ENCODE measurements at places on chromosomes 1 and 21.

GRCh38 chr1:191690931-191691330, 467.3 kb upstream of the RGS18 start:
- DNase-seq = no peak

GRCh38 chr1:236311040-236311439, 29.3 kb upstream of the ERO1B start:
- no peak for DNase-seq

GRCh38 chr1:81978945-81979344, 178.2 kb downstream of the ADGRL2 start:
- DNase-seq = no peak

DNA sequence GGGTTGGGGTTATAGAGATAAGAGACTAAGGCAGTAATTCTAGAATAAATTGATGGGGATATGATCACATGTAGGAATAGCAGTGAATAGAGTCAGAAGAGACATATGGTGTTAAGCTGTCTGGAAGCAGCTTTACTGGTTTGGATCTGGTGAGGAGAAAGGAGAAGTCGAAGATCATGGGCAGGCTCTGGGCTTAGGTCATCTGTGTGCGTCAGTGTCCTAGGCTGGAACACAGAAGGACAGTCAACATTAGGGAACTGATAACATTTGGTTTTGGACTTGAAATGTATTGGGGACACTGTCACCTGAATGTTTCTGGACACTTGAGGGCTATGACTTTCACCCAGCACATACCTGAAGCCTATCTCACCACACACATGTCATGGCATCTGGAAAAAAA, 13.9 kb upstream of the GRIK1 start:
- DNase-seq = no peak

DNA sequence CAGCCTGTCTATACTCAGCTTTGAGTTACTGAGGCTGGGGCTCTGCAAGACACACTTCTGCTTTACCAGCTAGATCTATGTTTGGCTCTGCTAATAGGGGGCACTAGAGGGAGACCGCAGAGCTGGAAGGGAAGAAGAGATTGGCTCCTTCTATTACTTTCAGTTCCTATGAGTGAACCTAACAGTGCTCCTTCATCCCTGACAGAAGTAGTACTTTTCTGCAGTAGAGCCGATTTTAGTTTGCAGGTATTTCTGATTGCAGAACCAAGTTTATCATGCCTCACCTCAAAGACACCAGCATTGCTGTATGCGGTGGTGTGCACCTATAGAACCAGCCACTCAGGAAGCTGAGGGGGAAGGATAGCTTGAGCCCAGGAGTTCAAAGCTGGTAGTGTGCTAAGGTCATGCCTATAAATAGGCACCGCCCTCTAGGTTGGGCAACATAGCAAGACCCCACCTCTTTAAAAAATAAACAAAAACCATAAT, 5.7 kb upstream of the ZDHHC18 start:
- DNase-seq = no peak

GRCh38 chr1:209307846-209308245, 275.7 kb upstream of the CAMK1G start:
- no peak for DNase-seq

GRCh38 chr1:234292011-234292410, 81.2 kb upstream of the COA6 start:
- DNase-seq = no peak

DNA sequence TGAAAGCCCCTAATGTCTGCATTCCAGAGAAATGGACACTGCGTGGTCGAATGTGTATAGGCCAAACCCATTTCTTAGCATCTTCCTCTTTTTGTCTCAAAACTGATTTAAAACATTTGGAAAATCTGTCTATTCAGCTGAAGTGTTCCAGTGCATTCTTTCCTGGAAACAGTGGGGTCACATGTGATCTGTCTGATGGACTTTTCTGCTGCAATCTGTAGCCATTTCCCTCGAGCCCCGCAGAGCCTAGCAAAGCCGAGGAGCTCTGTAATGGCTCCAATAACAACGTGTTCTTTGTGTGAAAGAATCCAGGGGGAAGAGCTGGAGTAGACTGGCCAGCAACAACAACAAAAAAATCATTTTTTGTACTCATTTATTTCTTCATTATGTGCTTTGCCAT, 329.3 kb downstream of the BARHL2 start:
- no peak for DNase-seq

DNA sequence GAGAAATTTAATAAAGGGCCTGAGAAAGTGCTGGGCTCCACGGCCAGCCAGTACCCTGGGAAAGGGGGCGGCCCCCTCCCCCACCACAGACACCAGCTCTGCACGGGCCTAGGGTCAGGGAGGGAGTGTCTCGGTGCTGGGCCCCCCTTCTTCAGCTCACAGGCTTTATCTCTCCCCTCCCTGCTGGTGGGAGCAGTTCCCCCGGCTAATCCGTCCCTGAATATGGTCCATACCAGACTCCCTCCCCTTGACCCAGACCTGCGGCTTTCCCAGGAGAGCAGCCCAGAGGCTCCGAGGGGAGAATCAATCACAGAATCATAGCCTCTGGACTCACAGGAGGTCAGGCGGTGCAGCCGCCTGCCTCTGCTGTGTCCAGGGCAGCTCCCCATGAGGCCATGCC, 26.0 kb upstream of the RSPO1 start:
- DNase-seq = no peak

DNA sequence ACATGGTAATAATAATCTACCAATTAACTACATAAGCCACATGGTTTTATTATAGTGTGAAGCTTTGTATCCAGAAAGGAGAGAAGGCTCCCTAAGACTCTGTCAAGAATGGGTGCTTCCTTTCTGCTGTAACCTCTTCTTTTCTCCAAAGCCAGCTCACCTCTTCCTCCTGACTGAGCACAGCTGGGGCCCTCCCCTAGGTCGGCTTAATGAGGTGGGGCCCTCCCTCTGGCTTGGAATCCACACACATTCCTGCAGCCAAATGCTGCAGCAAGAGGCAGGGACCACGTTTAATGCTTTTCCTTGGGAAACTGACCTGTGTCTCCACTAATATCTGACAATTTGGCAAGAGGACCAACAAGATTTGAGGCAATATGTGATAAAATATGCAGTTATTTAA, 94.8 kb downstream of the DSCAM start:
- DNase-seq = no peak

GRCh38 chr21:24428591-24429199, 1178.6 kb downstream of the MRPL39 start:
- DNase-seq = no peak

- DNase-seq = no peak
Measured at GRCh38 chr1:182484531-182485257, 34.7 kb downstream of the RGSL1 start.

- peak; percentile 22 for DNase-seq
Measured at GRCh38 chr1:205325334-205325884, 3.9 kb upstream of the NUAK2 start.

GRCh38 chr1:160682983-160683865, 28.4 kb downstream of the CD48 start:
- no peak for DNase-seq

DNA sequence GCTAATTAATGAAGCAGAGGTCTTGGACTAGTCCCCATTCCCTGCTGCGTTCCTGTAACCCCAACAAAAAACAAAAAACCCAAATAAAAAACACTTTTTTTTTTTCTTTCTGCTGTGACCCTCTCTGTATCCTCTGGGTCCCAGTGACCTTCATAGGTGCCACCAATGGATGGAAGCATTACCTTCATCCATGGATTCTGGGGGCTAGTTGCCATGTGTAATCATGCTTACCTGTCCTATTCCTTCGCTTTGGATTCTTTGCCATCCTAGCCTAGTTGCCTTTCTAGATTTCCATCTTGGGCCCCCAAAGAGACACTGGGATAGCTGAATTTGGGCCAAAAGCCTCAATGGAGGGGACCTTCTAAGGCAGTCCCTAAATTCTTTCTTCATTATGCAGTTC, 1208.7 kb downstream of the BRINP3 start:
- no peak for DNase-seq

GRCh38 chr1:94936861-94937620, 10.1 kb upstream of the CNN3 start:
- no peak for DNase-seq

- no peak for DNase-seq
Measured at GRCh38 chr1:208089149-208089548, 155.0 kb downstream of the PLXNA2 start.

DNA sequence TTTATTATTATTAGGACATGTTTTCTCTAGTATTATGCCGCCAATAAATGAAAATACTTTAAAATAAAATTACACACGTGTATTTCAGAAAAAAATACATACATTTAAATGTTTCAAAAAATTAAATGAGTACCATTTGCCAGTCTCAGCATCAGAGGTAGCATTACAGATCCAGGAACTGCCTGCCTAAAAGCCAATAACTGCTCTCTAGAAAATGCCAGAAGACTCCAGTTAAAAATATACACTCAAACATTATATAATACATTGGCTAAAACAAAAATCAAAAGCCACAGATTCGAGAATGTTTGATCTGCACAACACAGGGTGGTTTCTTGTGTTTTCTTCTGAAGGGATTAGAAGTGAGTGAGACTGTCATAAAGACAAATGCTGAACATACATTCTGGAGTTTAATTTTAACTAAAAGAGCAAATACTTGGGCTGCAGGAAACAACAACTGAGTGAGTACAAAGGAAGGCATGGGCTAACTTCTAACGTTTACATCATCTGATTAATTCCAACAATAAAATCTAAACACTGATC, 105.5 kb downstream of the RERE start:
- DNase-seq = no peak

- DNase-seq = no peak
Measured at GRCh38 chr1:8551613-8552489, 233.9 kb downstream of the SLC45A1 start.

- DNase-seq = no peak
Measured at GRCh38 chr1:86687595-86687994, 16.8 kb upstream of the SH3GLB1 start.

DNA sequence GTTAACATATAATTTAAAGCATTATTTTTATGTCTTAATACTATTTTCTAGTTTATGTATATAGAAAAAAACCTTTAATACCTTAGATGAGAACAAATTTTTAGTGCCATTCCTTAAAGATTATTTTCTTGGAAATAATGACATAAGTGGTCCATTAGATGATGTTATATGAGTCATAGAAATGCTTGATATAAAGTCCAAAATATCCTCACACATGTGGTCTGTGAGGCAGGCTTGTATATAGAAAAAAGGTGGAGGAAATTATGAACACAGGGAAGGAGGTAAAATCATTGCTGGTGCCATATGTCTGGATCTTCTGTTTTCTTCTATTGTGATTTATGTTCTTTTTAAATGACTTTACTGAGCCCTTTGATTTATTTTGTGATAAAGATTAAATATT, 79.3 kb downstream of the MAP3K7CL start:
- no peak for DNase-seq

DNA sequence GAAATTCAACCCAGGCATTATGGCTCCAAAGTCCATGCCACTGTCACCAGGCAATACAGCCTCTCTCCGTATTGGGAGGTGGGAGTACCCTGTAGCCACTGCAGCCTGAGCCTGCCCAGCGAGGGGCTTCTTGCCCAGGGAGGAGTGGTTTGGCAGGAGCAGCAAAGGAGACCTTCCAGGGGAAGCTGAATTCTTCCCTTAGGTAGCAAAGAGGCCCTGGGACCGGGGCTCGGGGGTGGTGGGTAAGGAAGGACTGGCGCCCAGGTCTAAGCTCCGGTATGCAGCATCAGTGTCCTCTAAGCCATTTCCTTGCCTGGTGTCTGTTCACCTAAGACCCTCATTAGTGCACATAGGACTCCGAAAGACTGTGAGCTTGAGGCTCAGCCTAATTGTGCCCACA, 17.0 kb downstream of the TNNT2 start:
- no peak for DNase-seq

GRCh38 chr1:107477233-107477632, 336.4 kb downstream of the NTNG1 start:
- DNase-seq = no peak

DNA sequence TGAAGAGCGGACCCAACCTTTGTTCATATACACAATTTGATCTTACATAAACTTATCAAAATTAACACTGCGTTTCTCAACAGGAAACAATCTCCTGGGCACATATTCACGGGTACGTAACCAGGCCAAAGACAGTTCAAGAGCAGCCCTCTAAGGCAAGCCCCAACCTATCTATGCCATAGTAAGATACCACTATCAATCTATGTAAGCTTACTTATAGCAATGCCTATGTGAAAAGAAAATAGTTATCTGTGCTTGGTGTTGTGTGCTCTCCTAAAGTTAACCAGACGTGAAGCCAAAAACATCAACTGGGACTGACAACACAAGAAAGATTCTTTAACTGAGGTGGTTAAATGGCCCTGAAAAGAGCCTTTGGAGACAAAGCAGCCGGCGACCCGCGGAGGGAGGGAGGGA, 49.4 kb upstream of the BOLA1 start:
- DNase-seq = no peak

DNA sequence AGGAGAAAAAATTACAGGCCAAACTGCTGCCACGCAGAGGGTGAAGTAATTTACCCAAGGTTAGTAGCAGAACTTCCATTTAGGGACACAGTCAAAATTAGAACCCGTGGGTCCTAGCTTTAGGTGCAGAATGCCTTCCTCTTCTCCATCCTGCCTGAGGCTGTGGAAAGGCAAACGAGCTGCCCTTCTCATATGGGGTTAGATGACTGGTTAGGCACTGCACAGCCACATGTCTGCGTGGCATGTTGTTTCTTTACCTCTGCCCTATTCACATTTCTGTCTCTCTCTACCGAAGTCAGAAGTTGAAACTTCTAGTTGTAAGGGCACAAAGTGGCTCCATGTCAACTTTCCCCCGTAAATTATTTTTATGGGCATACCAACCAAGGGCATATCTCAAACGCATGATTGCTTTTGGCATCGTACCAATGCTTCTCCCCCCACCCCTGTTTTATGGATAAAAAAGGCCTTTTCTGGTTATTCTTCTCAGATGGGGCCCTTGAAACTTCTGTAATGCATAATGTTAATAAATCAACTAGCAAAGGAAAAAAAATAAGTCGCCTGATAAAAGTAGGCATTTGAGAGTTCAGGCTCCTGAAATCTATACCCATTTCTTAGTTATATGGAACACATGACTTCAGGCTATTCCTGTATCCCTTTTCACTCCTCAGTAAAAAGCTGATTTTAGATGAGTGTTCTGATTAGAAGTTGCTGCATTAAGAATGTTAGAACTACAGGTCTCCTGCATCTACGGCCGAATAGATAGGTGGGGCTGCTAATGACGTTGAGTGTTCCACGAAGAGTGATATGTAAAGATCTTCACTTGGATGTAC, 139.6 kb upstream of the NRIP1 start:
- no peak for DNase-seq

DNA sequence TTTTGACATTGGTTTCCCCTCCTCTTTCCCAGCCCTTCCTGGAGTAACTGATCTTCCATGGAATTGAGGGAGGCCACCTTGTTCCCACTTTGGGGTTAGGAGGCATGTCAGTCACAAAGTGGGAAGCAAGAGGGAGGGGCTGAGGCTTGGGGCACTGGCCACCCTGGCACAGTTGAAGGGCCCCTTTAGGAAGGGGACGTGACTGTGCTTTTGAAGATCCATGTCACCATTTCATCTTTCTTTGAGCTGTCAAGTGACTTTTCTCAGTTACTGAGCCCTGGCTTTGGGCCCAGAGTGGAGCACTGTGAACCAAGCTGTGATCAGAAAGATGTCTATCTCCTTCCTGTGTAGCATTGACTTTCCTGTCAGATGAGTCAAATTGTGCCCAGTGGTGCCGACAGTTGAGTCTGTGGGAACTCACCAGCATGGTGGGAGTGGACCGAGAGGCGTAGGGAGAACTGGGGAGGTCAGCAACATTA, 38.5 kb upstream of the TDRD10 start:
- DNase-seq = no peak

- no peak for DNase-seq
Measured at GRCh38 chr1:164602480-164603093, 43.6 kb downstream of the PBX1 start.

All from NCI-H2029 treated with DMSO at 0.1 percent for 48 hours (cell line).